ENCODE measurements at places on chromosomes 7 and 10. TPM values are rescaled to one million over a fixed set of nuclear protein-coding genes. Genes with fewer than 3 reads are reported as not detected.

GRCh38 chr7:128885370-128886187, 22.9 kb downstream of the ATP6V1F start:
- DNase-seq = no peak

Gene ZNF25
- 4.2 TPM for total RNA-seq

GRCh38 chr7:82294865-82295264, 148.7 kb downstream of the CACNA2D1 start:
- no peak for DNase-seq

GRCh38 chr7:48035301-48035966, at the start of gene C7orf57:
Gene C7orf57, plus strand, starts transcription at chr7:48035543. Its CDS starts 766 bp downstream, at chr7:48036309.
- DNase-seq = peak; percentile 89

Measured in activated naive CD8-positive, alpha-beta T cell treated with anti-CD3 and anti-CD28 coated beads for 36 hours (primary cell).